ENCODE measurements at places on chromosomes 2 and 18.

GRCh38 chr18:61955644-61956043 is 62.8 kb upstream of the RNF152 start:
- no peak for DNase-seq

DNA sequence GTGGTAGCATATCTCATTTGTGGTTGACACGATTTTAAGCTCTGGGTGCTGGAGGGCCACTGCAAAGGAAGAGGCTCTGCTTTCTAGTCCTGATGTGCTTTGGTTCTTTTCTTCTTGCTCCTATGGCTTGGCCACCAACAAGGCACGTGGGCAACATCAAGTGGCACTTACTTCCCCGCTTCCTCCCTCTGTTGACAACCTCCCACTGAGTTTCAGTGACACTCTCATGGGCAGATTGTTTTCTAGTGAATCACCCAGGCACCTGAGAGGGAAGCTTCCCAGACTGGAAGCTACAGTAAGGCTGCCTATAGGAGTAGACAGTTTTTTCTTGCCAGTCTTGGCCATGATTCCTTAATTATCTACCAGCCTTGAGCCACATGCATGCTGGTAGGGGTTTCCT is 89.0 kb downstream of the NBAS start:
- DNase-seq, result no peak

DNA sequence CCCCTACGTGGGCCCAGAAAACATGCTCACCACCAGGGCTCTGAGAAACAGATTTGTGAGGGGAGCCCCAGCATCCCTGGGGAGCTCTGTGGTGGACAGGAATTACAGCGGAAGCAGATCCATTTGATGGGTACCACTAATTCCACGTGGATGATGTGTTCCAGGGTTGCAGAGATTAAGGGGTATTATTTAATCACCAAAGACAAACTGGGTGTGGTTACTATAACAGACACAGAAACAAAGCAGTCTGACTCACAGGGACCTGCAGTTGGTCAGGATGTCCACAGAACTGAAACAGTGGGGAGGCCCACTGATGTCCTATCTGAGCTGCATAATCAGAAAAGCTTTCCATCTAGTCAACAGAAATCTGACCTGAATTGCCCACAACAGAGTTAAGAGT is 65.8 kb downstream of the PSMG2 start:
- DNase-seq, result no peak

DNA sequence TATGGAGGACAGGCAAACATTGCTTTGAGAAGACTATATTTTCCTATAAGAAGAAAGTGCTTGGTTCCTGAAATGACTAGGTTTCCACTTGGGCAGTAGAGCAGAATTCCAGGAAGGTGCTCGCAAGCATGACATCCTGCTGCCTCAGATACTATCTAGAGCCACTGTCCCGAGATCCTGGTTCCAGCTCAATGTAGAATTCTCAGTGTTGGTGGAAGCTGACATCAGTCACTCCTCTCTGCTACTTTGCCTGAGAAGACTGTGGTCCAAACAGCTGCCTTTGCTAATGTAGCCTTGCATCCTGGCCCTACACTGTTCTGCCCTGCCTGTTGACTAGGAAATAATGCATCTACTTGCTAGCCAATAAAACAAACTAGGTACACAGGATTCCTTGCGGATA is 50.0 kb upstream of the ITGA6 start:
- no peak for DNase-seq

- DNase-seq, result peak; percentile 0
These were observed 60.5 kb downstream of the G6PC2 start for GRCh38 chr2:168961450-168962229.

DNA sequence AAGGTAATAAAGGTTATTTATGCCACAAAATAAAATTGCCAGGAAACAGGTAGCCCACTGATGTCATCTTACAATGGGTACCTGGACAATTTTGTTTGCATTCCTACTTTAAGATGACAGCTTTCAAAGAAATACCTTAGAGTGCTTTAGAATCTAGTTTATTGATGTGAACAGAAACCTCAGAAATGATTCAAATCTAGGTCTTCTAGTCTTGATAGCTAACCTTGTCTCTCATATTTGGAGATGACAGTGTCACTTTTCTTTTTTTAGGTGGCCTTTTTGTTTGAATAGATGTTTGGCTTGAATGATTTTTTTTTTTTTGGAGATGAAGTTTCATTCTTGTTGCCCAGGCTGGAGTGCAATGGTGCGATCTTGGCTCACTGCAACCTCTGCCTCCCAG is 69.1 kb downstream of the PIK3C3 start:
- no peak for DNase-seq

GRCh38 chr2:83459456-83459855 is 999.6 kb downstream of the SUCLG1 start:
- DNase-seq, result no peak
